SJSA1 (cell line): ENCODE measurements at places on chromosomes 6 and 20.

- DNase-seq: no peak
Observed at GRCh38 chr20:62063981-62064769, 1.5 kb downstream of the TAF4 start.

DNA sequence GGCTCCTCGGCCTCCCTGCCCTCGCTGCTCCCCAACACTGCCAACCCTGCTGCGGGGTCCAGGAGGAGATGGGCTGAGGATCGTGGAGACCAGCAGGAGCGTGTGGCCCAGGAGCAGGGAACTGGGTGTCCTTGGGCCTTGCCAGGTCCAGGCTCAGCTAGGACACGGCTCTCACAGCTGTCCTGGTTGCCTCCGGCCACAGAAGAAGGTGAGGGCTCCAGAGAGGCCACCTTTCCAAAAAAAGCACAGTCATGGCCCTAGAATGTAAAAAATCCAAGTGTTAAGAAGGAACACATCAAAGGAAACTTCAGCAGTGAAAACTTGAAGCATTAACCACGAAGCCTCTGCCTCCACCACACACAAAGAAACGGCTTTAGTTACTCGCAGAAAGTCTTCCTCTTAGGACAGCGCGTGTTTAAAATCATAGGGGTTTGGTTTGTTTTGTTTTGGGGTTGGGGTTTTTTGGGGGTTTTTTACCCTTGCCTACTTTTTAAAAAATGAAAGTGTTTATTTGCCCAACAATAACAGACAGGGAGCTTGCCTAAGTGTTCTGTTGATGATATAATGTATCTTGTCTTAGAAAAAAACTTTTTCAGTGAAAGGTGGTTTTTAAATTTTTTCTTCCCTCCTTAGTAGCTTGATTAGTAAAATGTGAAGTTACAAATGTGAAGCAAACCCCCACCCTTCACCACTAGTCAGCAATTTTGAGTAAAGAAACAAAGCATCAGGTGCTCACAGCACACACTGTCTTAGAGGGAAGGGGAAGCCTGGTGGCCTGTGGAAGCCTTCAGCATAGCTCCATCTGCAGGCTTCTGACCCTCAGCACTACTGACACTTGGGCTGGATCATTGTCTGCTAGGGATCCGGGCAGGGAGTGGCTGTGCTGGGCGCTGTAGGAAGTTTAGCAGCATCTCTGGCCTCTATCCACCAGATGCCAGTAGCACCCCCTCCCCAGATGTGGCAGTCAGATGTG lies 60.0 kb downstream of the PTPN1 start:
- DNase-seq: no peak

DNA sequence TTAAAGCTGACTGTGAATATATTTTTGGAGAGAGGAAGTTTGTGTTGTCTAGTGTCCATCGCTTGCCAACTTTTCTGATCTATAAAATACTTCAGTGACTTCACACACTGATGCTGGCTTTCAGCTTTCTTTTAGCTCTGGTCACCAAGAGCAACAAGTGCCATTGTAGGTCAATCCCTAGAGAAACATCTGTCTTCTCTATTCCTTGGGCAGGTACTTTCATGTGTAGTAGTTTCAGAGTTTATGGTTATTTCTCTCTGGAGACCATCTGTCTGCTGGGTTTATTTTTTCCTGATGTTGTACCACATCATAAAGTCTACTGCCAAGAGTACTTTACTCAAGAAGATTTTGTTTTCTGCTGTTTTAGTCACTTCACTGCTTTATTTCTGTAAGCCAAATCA lies 249.9 kb downstream of the KHDC1L start:
- no peak for DNase-seq

DNA sequence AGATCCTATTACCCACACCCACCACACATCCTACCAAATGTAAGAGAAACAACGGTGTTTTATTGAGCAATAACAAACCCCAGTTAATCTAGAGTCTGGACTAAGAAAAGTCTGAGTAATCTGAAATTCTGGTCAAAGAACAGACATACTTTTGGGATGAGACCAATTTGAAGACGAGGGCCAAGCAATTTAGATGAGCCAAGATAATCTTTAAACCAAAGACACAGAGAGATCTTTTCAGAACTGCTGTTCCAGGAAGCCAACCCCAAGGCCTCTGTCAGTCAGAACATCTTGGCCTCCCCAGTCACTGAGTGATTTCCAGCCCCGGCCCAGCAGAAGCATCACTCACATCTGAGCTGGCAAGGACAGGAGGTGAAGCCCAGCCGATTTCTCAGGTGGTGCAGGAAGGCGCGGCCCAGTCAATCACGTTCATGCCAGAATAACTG lies 118.5 kb upstream of the SYNDIG1 start:
- DNase-seq: no peak

GRCh38 chr20:52060794-52061714 lies 130.5 kb downstream of the ZFP64 start:
- peak; percentile 34 for DNase-seq

DNA sequence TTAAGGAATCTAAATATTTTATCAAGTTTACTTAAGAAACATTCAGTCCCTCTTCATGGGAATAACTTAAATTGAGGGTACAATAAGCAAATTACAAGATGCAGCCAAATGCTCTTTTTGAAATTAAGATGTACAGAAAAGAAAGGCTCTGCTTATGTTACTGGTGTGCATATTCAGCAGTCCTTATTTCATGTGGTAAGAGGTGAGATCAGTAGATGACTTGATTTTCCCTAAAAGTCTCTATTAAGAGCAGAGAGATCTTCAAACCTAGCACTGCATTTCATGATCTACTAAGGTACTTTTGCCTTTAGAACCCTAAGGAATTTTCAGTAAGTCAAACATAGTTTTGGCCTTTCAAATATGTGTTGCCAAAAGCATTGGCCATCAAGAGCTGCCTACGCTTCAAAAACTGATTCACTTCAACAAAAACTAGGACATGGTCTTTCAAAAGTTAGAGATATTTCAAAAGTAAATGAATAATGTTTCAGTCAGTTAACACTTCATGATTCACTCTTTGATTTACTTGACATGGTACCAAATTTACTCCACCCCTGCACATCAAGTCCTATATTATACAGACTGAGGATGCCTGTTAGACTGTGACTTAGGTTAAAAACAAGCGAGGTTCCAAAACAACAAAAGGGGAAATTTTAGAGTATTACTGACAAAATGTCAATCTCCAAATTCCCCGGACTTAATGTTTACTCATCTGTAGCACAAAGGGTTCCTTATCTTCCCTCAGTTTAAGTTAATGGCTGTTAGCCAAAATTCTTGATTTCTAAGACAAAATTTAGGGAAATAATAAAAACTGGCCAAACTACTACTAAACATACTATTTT lies 19.2 kb downstream of the C6orf62 start:
- no peak for DNase-seq

DNA sequence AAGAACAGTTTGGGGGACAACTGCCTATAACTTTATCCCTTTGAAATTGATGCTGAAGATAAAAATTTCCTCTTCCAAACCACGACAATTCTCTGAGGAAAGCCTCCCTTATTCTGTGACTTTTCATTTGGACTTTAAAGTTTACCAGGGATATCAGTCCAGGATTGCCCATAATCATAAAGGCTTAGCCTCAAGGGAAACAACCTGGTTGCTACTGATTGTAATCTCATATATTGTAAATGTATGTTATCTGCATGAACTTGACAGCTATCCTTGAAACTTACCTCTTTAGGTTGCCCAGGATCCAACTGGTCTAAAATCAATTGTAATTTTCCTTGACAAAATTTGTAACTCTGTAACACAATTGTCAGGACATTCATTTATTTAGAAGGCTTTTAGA lies 23.8 kb downstream of the TBC1D32 start:
- no peak for DNase-seq

- no peak for DNase-seq
Observed at GRCh38 chr20:33010133-33010504, 2.6 kb downstream of the BPIFB2 start.

DNA sequence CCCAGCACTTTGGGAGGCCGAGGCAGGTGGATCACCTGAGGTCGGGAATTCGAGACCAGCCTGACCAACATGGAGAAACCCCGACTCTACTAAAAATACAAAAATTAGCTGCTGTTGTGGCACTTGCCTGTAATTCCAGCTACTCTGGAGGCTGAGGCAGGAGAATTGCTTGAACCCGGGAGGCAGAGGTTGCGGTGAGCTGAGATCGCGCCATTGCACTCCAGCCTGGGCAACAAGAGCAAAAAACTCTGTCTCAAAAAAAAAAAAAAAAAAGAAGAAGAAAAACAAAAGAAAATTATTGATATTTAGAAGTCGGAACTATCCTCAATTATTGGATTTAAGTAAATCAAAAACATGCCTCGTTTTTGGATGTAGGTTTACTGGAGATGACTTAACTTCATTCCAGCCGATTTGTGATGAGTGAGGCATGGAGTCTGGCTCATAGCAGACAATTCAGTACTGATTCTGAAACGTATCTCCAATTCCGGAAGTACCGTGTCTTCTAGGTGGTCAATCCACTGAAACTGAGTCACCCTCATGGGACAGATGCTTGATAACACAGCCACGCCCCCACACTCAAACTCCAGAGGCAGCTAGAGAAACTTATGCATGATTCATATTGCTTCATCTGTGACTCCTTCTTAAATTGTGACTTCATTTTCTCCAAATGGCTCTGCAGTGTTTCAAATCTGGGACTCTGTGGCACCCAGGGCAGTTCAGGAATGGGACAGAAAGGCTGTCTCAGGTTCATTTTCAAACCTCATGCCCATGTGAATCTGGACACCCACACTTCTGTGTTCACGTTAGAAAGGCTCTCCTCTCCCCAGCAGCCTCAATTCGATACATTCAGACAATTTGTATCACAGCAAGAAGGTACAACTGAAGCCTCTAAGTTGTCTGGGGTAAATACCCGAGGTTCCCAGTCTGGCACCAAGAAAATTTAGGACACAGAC lies 110.4 kb upstream of the ARMC2 start:
- DNase-seq: peak; percentile 93

DNA sequence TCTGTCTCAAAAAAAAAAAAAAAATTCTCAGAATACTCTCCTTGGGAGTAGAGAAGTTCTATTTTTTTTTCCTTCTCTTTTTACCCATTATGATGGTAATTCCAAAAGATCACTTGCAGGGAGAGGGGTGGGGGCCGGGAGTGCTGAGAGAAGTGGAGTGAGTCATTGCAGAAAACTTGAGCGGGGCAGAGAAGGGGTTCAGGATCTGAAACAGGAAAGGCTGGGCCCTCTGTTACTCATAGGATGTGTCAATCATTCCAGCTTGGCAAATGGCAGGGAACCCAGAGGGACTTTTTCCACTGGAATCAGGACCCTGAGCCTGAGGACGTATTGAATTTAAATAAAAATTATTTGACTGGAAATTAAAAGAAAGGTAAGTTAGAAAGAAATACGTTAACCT lies 111.4 kb upstream of the ARMC2 start:
- peak; percentile 78 for DNase-seq

DNA sequence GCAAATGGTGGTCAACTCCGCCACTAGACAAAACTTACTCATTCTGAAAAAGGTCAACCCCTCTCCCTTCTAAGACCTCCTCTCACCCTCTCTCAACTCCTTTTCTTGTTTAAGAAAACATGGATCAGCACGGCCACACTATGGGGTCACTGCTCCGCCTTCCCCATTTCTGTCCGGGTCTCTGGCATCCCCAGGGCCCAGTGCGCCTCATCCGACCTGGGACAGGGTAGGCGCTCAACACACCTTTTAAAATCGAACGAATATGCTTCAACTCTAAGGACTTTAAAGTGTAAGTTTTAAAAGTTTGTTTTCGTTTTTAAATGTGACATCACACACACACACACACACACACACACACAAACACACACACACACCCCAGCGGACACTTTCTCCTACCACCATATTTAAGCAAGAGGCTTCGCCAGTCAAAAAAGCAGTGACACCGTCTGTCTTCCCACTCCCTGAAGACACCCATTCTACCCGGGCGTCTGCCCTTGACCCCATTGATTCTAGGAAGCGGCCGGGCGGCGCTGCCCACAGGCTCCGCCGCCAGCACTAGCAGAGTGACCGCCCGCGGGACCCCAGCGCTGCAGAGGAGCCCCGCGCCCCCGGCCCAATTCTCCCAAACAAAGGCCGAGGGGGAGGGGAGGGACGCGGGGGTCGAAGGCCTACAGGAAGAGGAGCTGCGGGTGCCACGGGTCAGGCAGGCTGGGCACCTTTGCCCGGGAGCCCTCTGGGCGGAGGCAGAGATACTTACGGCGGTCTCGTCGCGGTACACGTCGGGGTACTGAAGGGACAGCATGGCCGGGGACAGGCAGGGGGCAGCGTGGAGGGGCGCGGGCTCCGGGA lies 568 bp downstream of the PREP start:
- DNase-seq: no peak

GRCh38 chr6:128606611-128607010 lies 86.2 kb upstream of the PTPRK start:
- no peak for DNase-seq

- no peak for DNase-seq
Observed at GRCh38 chr6:150510576-150510975, 89.1 kb upstream of the PLEKHG1 start.

DNA sequence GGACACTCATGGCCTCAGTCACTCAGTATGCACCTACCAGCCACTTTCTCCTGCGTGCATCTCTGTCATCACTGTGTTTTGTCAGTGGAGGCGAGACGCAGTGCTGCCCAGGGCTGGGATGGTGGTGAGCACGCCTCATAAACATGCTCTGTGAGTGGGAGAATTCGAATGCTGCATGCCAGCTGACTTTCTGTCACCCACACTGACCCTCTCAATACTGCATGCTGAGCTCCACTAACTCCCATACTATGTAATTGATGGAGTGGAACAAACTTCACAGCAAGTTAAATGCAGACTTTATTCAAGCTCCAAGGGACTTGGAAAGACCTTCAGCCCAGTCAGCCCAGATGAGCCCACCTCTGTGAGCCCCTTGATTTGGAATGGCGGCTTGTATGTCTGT lies 22.7 kb upstream of the GGTLC1 start:
- DNase-seq: no peak

DNA sequence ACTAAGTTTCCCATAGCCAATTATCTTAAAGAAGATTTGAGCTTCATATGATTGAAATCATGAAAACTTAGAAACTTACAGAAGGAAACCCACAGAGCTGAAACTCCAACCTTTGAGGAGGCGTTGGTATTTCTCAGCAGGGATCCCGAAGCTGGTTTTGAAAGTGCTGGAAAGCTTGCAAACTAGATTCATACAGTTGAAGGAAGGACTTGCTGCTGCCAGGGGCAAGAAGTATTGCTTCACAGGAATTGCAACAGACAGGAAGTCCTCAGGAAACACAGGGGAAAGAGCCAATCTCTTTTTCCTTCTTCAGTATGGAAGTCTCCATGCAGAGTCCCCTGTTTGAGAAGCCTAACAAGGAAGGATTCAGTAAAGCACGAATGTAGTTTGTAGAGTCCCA lies 419.7 kb downstream of the CD109 start:
- no peak for DNase-seq

DNA sequence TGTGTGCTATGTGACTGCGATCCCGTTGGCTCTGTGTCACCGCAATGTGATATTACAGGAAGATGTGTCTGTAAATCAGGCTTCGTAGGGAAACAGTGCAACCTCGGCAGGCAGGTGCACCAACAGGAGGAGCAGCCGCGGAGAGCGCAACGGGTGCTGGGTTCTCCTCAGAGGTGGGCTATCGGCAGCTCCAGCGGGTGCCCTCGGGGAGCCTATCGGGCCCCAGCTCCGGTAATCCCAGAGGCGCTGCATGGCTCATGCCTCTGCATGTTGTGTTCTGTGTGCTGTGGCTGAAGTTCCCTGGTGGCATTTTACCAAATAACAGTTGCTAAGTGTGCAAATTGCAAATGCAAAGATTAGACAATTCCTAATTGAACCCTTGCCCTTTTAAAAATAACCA lies 409.9 kb downstream of the LAMA2 start:
- DNase-seq: no peak
